ENCODE measurements at places on chromosomes 1 and 21.

DNA sequence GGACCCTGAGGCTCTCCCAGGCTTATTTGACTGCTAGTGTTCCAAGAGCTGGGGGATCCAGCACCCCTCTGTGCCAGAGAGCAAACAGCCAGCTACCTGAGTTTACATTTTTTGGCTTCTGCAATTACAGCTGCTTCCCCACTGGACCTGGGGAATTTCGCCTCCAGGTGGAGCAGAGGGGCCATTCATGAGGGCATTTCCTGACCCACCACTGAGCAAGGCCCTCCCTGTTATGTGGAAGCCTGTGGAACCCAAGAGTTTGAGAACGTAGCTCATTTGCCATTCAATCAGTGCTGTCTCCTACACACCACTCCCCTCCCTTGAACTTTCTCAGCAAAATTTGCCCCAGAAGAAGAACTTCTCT, 42.7 kb upstream of the TMEM51 start:
- DNase-seq, result no peak

DNA sequence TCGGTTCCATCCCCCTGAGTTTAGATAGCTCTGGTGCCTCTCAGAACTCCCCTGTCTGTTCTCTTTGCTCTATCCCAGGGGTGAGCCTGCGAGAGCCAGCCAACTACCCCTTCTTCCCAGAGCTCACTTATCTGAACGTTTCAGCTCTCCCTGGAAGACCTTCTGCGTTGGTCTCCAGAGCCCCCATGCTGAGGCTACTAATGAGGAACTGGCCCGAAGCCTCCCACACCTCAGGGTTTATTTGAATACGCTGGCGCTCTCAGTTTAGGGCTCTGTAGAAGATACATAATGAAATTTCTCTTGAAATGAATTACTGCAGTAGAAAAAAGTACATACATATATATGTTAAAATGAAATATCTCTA, 43.5 kb downstream of the TCEANC2 start:
- DNase-seq, result no peak

DNA sequence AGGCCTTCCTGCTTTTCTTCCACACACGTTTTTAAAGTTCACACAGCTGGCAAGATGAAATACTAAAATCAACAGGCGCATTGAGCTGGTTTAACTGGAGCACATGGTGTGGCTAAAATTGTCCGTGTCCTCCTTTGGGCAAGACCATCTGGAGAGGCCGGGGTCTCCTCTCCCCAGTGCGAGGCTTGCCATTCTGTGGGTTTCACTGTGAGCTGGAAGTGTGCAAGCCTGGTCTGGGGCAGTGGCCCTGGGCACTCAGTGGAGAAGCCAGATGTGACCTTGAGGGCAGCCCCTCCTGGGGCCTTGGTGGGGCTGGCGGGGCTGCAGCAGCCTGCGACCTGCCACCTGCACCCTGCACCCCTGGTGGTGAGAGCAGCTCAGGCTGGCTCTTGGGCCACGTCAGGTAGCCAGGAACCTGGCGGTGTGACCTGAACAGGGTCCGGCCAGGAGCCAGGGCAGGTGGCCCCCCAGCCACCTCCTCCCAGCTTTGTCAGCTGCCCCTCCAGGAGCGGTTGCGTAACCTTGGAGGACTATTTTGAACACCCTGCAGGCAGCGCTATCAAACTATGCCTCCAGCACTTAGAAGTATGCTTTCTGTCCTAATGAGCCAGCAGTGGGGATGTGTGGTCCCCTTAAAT, 52.4 kb downstream of the SLC37A1 start:
- peak; percentile 3 for DNase-seq

GRCh38 chr1:206029484-206029883, 5.8 kb upstream of the CTSE start:
- no peak for DNase-seq

DNA sequence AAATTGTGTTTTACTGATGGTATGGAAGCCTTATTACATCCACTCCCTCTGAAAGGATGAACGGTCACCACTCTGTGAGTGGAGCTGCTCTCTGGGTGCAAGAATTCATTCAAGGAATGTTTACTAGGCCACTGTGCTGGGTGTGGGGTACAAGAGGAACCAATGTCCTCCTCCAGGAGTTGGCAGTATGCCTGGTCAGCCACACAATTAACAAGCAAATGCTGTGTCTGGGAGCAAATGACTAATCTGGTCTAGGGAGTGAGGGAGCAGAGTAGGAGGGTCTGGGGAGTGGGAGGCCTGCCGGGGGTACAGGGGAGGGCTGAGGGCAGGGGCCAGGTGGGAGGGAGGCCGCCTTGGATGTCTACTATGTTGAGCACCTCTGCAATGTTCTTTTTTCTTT, 27.2 kb upstream of the TDRD10 start:
- DNase-seq, result no peak

DNA sequence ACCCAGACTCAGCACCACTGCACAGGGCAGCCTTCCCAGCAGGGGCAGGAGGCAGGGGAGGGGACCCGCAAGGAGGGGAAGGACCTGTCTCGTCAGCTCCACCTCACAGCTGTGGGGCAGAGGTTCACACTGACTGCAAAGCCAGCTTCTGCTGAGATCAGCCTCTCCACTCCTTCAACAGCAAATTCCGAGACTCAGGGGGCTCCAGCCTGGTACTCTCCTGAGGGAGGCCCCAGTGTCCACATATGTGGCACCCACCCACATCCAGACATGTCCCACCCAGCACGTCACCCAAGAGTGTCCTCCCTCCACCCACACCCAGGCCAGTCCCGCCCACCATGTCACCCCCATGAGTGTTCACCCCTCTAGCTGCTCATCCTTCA, 329.5 kb downstream of the NPHP4 start:
- DNase-seq, result no peak

GRCh38 chr1:12171206-12172041, 4.6 kb downstream of the TNFRSF1B start:
- DNase-seq, result no peak

Data from glutamatergic neuron (in vitro differentiated cells).